ENCODE measurements at places on chromosomes 2 and 18.

DNA sequence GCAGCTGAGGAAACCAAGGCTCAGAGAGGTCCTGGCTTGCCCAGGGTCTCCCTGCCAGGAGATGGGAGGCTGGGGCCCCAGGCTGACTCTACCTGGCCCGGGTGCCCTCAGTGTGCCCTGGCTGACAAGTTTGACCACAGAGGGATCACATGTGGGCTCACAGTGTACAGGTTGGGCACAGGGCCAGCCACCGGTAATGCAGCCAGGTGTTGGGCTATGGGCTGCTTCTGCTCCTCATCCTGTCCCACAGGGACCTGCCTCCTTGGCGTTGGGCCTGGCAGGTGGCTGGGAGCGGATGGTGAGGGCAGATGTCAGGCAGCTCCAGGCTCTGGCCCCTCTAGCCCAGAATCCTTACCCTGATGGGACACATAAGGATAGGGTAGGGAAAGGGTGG lies 250.5 kb downstream of the LOXHD1 start:
- DNase-seq: no peak

GRCh38 chr2:16088035-16088801 lies 147.9 kb downstream of the MYCN start:
- no peak for DNase-seq

GRCh38 chr2:228303960-228304359 lies 122.5 kb upstream of the SPHKAP start:
- no peak for DNase-seq

DNA sequence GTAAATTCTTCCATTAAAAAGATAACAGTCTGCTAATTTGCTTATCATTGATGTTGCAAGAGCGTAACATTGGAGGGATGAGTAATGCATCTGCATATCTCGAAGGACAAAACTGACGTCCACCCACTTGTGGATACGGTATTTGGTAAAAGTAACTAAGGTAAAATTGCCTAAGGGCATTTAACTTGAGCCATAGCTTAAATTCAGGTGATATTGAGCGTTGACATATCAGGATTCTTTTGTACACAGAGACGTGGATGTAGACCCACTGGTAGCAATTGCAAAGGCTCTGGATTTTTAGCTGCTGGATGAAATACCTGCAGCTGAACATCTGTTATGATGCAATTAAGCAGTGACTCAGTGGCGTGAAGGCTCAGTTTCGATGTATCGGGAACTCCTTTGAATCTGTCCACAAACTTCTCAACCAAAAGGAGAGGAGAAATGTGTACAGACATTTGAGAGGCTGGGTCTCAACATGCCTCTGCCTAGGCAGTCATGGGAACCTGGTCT lies 119.3 kb downstream of the SPTBN1 start:
- no peak for DNase-seq

DNA sequence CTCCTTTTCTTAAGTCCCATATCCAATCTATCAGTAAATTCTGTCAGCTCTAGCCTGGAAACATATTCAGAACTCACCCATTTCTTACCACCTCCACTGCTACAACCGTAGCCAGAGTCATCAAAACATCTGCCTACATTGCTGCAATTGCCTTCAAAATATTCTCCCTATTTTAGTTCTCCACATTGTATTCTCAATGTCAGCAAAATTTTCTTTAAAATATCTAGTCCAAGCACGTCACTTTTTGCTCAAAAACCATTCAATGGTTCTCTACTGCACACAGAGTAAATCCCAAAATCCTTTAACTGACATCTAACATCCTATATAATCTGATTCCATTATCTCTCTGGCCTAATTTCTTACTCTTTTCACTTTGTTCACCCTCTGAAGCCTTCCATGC lies 68.5 kb upstream of the ERBB4 start:
- no peak for DNase-seq

GRCh38 chr2:70203086-70203485 lies 12.3 kb upstream of the C2orf42 start:
- no peak for DNase-seq

DNA sequence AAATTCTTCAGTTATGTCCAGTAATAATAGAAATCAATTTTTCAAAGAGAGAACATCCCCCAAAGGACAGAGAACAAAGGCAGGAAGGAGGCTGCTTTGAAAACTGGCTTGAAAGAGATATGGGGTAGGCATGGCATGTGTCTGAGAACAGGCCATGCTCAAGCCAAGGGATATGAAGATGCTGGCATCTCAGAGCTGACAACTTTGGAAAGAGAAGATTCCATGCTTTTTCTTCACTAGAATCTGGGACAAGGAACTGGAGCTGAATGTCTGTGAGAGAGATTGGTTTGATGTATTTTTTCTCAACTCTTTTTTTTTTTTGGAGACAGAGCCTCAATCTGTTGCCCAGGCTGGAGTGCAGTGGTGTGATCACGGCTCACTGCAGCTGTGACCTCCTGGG lies 139.8 kb upstream of the DLX2 start:
- no peak for DNase-seq

DNA sequence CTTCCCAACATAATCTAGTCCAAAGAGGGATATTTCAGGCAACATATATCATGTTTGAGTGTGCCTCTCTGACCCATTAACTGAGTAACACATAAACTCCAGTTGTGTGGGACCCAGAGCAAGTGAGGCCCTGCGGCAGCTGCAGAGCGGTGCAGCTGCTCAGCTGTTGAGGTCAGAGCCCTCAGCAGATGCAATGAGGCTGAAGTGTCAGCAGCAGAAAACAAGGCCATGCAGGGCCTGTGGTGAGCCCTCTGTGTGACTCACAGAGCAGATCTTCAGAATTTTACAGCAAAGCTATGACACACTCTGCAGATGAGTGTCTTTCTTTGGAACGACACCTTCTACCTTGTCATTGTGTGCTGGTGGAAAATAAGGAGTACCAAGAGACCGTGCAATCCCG lies 168.5 kb downstream of the CBLN2 start:
- DNase-seq: no peak

- no peak for DNase-seq
Observed at GRCh38 chr2:128789776-128790455, 471.2 kb upstream of the HS6ST1 start.

DNA sequence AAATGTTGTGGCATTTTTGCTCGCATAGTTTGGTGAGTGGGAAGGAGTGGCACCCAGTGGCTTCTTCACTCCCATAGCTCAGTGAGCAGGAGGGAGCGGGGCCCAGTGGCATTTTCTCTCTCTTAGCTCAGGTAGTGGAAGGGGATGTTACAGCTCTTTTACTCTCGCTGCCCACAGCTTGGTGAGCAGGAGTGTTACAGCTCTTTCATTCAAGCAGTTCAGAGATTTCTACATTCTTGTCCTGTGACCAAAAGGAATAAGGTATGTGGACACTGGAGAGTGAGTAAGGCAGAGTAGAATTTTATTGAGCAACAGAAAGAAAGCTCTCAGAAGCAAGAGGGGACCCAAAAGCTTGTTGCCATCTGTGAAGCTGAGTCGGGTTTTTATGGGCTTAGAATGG lies 192.4 kb downstream of the SPAG16 start:
- DNase-seq: no peak

DNA sequence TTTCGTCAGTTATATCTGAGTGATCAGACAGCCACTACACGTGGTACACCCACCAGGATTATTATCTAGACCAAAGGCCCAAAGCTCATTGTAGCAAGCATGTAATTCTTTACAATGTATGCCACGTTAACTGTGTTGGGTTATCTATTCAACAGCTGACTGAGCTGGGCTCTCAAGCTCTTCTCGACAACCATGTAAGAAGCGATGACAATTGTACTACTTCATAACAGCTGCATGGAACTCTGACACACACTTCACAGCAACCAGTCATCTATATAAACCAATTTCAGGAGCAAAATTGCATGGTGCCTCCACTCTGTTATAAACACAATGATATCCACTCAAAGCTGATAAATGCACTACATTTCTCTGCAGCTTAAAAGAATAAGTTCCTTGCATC lies 701.8 kb downstream of the NR4A2 start:
- no peak for DNase-seq

All from HS-27A (cell line).